ENCODE measurements at places on chromosomes 6 and 20.

DNA sequence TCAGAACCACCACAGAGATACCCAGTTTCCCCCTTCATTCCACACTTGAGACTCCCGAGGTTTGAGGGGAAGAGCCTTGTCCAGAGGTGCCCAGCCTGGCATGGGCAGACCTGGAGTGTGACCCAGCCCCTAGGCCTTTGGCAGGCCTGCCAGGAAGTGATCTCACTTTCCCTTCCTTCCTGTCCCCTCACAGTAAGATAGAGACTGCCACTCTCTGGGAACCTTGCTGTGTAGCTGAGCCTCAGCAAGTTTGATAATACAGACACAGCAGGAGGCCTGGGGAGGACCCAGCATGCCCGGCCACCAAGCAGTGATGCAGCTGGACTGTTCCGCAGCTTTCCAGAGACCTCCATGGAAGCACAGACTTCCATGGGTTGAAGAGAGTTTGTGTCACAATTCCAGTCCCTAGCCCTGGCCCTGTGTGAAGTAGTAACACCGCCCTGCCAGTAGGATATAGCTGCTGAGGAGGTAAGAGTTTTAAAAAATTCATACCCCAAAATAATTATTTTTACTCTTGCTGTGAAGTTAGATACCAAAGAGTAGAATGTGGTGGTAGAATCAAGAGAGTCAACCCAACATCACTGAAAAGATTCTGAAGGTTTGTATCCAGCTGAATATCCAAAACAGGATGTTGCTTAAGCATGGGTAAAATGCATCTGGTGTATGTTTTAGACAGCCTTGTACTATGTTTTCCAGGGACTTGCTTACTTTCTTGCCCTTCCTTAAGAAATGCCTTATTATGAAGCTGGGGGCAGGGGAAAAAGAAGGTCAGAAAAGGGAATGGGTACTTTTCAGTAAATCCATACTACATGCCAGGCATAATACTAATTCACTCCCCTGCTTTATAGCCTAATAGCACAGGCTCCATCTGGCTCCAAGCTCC, 16.3 kb downstream of the PKIG start:
- no peak for DNase-seq

GRCh38 chr6:143258945-143259344, 191.6 kb downstream of the ADAT2 start:
- DNase-seq, result no peak

- no peak for DNase-seq
These were observed 62.8 kb upstream of the FOXO3 start for GRCh38 chr6:108497883-108498282.

DNA sequence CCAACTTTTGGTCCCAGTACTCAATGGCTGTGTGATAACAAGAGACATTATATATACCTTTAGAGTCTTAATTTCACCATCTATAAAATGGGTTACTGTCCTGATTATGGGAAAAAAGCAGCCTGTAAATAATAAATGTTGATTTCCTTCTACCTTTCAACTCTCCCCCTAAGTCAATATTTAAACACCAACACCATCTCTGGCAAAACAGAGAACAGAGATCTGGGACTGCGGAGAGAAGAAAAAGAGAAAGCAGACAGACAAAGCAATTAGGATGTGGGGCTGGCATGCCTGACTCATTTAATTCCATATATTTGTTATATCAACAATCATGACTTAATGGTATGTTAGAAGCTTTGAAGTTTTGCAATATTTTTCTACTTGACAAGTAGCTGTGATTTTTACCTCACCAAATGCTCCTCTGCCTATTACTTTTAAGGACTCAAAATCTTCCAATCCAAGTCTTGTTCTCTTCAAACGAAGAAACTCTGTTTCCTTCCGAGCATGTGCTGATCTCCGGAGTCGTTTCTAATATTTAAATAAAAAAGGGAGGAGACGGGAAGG, 23.3 kb downstream of the STK38 start:
- DNase-seq, result no peak

GRCh38 chr6:82364087-82365015, 734 bp downstream of the TPBG start:
- DNase-seq, result no peak

- DNase-seq, result no peak
These were observed 250.9 kb upstream of the PDE10A start for GRCh38 chr6:165913676-165914570.

- no peak for DNase-seq
These were observed 9.3 kb upstream of the BACH2 start for GRCh38 chr6:90305800-90306448.

GRCh38 chr6:132971676-132972075, 157.3 kb downstream of the RPS12 start:
- DNase-seq, result no peak

- DNase-seq, result no peak
These were observed 77.8 kb downstream of the DLL1 start for GRCh38 chr6:170212956-170213636.

All from cortex of kidney (tissue), 1 donor.